ENCODE measurements at places on chromosomes 3 and 15.

GRCh38 chr3:38000242-38000916 lies 9.8 kb downstream of the VILL start:
- no peak for DNase-seq

DNA sequence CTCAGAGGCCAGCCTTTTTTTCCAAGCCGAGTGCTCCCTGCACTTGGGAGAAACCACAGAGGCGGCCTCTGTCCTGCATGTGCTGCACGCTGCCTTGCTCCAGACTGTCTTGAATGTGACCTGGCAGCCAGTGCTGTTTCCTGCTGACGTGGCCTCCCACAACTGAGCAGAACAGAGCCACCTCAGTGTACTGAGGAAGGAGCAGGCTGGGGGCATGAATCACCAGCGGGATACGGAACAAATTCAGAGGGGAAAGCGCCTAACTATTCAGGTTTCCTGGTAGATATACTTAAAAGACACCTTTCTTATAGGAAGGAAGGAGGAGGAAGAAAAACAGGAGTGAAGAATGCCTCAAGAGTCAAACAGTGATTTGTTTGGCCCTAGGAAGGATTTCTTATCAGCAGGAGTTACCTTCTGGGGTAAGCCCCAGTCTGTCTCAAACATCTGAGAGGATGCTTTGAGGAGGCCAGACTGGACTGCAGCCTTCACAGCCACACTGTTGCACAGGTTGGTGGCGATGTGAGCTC lies 114.0 kb downstream of the FNDC3B start:
- no peak for DNase-seq

DNA sequence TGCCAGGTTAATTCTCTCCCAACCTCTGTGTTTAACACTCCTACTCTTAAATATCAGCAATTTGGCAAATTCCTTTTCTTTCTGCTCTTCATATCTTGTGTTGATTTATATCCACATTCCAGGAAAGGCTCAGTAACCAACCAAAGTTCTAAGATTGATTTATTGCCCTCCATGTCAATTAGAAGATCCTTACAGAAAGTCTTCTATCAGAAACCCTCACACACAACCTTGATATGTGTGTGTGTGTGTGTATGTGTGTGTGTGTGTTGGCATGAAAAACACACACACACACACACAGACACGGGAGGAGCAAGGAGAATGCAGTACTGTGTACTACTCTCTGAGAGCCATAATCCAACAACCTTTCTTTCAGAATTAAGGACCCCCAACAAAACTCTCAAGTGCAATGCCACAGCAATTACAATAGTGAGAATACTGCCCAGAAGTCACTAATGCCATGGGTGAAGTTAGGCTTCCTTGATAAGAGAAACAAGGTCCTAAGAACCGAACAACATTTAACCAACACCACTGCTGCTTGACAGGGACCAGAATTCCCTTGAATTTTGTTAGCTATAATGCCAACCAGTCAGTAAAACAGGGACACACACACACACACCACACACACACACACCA lies 1.1 kb downstream of the LSAMP start:
- no peak for DNase-seq

GRCh38 chr3:37987751-37988179 lies 2.8 kb upstream of the VILL start:
- DNase-seq = no peak

- DNase-seq = no peak
Measured at GRCh38 chr3:151210676-151211381, 7.8 kb upstream of the GPR171 start.

GRCh38 chr3:33426068-33426467 lies 14.1 kb downstream of the UBP1 start:
- DNase-seq = no peak

GRCh38 chr3:27356976-27357375 lies 12.2 kb downstream of the NEK10 start:
- DNase-seq = no peak

- no peak for DNase-seq
Measured at GRCh38 chr3:52763466-52763865, 7.3 kb downstream of the NEK4 start.

GRCh38 chr3:127363171-127363570 lies 75.3 kb upstream of the PRR20G start:
- DNase-seq = no peak

All from activated T-helper 1 cell treated with anti-CD3 and anti-CD28 coated beads, Interleukin-2, amount 50 U/mL, for 16 hours (primary cell).